Naive thymus-derived CD8-positive, alpha-beta T cell (primary cell): ENCODE measurements at places on chromosomes 1 and 21.

GRCh38 chr1:186374303-186375151 lies 526 bp downstream of the TPR start:
- no peaks in the 10 kb centered on the region for H3K27me3 ChIP-seq
- peak; percentile 9 for DNase-seq
- peak overlapping the region; percentile 99 for H3K4me3 ChIP-seq
- H3K36me3 ChIP-seq = peaks cover 7% of the 10 kb centered on the region
- H3K27ac ChIP-seq = peak overlapping the region; percentile 99
- H3K4me1 ChIP-seq = peaks cover 10% of the 10 kb centered on the region

DNA sequence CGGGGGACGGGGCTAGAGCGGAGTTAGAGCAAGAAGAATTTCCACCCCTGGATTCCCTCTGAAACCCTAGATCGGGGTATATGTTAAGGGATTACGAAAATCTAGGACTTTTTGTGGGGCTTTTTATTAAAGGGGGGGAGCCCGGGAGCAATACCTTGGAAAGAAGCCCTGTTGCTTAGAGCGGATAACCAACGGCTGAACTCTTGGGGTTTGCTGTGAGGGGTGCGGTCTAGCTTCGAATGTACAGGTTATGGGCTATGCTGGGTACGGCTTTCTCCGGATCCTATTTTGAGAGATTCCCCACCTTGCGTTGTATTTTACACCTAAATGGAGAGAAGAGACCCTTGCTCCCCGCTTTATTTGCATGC lies 626 bp downstream of the DYRK3 start:
- H3K36me3 ChIP-seq = no peaks in the 10 kb centered on the region
- H3K27ac ChIP-seq = no peak overlapping the region
- no peaks in the 10 kb centered on the region for H3K27me3 ChIP-seq
- H3K4me1 ChIP-seq = peaks cover 4% of the 10 kb centered on the region

GRCh38 chr21:45050797-45051489 lies 23.4 kb upstream of the ADARB1 start:
- H3K27me3 ChIP-seq = peaks cover 14% of the 10 kb centered on the region
- DNase-seq = no peak
- H3K27ac ChIP-seq = no peak overlapping the region
- H3K36me3 ChIP-seq = no peaks in the 10 kb centered on the region
- H3K4me1 ChIP-seq = no peaks in the 10 kb centered on the region

GRCh38 chr1:25806418-25806817 lies 6.4 kb downstream of the SELENON start:
- peaks cover 22% of the 10 kb centered on the region for H3K4me1 ChIP-seq
- peaks cover 9% of the 10 kb centered on the region for H3K36me3 ChIP-seq
- H3K27ac ChIP-seq = no peak overlapping the region
- no peak for DNase-seq
- no peak overlapping the region for H3K4me3 ChIP-seq
- H3K27me3 ChIP-seq = no peaks in the 10 kb centered on the region

GRCh38 chr1:31902510-31902860 lies 35.7 kb downstream of the PTP4A2 start:
- H3K4me3 ChIP-seq = no peak overlapping the region
- no peaks in the 10 kb centered on the region for H3K27me3 ChIP-seq
- DNase-seq = no peak
- H3K36me3 ChIP-seq = no peaks in the 10 kb centered on the region

DNA sequence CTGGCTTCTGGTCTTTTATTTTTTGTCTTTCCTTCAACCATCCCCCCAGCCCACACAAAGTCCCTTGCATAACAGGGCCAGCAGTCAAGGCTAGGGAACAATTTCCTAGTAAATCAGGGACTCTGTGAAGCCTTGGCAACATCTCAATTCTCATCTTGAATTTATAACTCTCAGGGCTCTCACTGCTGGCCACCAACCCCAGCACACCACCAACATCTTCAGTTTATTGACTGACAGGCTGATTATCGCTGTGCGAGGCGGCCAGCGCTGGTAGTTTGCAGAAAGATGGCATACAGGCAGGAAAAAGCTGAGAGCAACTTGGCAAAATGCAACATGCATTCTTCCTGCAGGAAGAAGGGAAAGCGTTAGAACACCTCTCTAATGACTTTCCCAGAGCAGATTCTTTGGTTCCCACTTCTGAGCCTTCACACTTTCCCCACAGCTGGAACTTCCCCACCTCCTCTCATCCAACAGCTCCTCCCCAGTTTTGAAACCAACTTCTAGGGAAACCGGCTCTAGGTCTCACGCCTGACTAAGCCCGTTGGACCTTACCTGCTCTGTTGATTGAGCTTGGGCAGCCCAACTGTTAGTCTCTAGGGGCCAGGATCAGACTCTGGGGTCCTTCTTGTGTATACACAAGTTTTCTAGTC lies 26.3 kb upstream of the CSF1 start:
- no peaks in the 10 kb centered on the region for H3K36me3 ChIP-seq
- H3K4me1 ChIP-seq = peaks cover 3% of the 10 kb centered on the region
- H3K27ac ChIP-seq = no peak overlapping the region

DNA sequence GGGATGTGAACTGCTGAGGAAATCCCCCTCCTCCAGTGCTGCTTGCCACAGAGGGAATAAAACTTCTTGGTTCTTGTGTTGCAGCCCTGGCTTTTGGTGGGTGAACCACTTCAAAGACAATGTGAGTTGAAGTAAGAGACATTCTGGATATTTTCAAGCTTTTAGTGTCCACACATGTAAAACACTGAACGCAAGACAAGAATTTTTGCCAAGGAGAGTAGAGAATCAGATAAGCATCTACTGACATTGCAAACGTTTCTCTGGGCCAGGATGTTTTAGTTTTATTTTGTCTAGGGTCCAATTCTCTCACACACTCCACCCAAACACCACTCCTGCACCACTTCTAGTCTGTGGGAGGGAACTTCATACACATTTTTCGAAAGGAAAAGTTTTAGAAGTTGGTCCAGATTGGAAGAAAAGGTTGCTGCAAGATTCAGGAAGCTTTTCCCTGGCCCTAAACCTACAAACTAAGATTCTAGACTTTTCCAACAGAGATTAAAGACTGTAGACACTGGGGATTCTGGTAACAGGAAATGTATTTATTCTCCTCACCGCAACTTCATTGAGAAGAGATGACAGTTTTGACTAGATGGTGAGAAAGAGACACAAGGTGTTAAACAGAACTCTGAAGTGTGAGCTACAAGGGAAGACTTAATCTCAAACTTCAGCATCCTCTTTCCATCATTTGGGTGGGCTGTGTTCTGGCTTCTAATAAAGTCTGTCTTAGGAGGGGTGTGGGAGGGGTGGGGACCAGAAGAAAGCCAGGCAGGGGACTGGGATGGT lies 16.1 kb downstream of the FASLG start:
- H3K4me1 ChIP-seq = peaks cover 75% of the 10 kb centered on the region
- H3K27ac ChIP-seq = peak overlapping the region; percentile 66
- no peaks in the 10 kb centered on the region for H3K36me3 ChIP-seq
- H3K27me3 ChIP-seq = peaks cover 27% of the 10 kb centered on the region

- H3K36me3 ChIP-seq = no peaks in the 10 kb centered on the region
- H3K27ac ChIP-seq = no peak overlapping the region
- no peaks in the 10 kb centered on the region for H3K4me1 ChIP-seq
- H3K4me3 ChIP-seq = no peak overlapping the region
- peaks cover 7% of the 10 kb centered on the region for H3K27me3 ChIP-seq
These were observed 18.0 kb downstream of the C8A start for GRCh38 chr1:56872597-56872996.

DNA sequence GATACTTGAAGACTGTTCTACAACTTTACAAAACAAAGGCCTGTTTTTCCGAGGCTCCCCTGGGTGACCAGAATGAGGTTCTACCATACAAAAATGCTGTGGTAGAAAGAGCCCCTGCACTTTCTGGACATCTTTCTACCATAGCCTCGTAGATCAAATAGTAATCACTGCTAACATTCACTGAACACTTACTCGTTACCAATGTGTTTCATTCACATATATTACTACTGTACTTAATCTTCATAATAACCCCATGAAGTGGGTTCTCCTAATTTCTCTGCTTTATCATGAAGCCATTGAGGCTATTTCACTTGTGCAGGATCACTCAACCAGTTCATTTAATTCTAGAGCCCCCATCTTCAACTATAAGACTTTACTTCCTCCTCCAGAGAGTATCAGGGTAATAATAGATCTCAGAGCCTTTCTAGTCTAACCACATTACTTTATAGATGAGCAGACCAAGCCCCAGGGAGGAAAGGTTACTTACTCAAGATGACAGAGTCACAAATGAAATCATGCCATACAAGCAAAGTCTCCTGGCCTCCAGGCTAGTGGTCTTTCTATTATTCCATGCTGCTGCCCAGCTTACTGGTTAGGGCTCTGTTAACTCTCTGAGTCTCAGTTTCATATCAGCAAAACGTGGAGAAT lies 46.7 kb upstream of the OSBPL9 start:
- DNase-seq = no peak
- H3K36me3 ChIP-seq = no peaks in the 10 kb centered on the region
- H3K27ac ChIP-seq = peak overlapping the region; percentile 73
- no peaks in the 10 kb centered on the region for H3K27me3 ChIP-seq
- no peak overlapping the region for H3K4me3 ChIP-seq
- H3K4me1 ChIP-seq = peaks cover 21% of the 10 kb centered on the region

DNA sequence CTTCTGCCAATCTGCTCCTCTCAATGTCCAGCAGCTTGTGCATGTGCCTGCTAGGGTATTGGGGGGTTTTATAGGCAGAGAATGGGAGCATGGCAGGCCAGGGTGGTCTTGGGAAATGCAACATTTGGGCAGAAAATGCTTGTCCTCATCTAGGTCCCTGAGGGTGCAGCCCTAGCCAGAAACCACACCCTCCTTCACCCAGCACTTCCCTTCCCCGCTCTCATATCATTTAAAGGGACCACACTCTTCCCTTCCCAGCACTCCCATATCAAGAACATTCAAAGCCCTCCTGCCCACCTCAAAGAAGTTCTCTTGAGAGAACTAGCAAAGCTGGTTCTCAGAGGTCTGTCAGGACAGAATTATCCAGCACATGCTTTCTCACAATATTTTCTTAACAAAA lies 62.1 kb downstream of the HSD3B1 start:
- no peak overlapping the region for H3K4me3 ChIP-seq
- no peak overlapping the region for H3K27ac ChIP-seq
- DNase-seq = no peak
- no peaks in the 10 kb centered on the region for H3K4me1 ChIP-seq
- no peaks in the 10 kb centered on the region for H3K36me3 ChIP-seq

GRCh38 chr1:26025060-26025459 lies 3.5 kb downstream of the EXTL1 start:
- H3K27me3 ChIP-seq = no peaks in the 10 kb centered on the region
- no peak overlapping the region for H3K4me3 ChIP-seq
- H3K36me3 ChIP-seq = no peaks in the 10 kb centered on the region
- peaks cover 4% of the 10 kb centered on the region for H3K4me1 ChIP-seq

GRCh38 chr1:85894651-85895050 lies 186.4 kb upstream of the ZNHIT6 start:
- H3K4me1 ChIP-seq = no peaks in the 10 kb centered on the region
- no peaks in the 10 kb centered on the region for H3K36me3 ChIP-seq
- H3K27me3 ChIP-seq = no peaks in the 10 kb centered on the region
- H3K27ac ChIP-seq = no peak overlapping the region

GRCh38 chr1:223189903-223190724 lies 47.1 kb upstream of the TLR5 start:
- peak overlapping the region; percentile 55 for H3K4me3 ChIP-seq
- DNase-seq = no peak
- no peaks in the 10 kb centered on the region for H3K36me3 ChIP-seq

GRCh38 chr1:45385302-45385701 lies 45.1 kb upstream of the MUTYH start:
- H3K27me3 ChIP-seq = no peaks in the 10 kb centered on the region
- H3K4me1 ChIP-seq = no peaks in the 10 kb centered on the region
- no peak overlapping the region for H3K4me3 ChIP-seq
- no peak for DNase-seq
- no peak overlapping the region for H3K27ac ChIP-seq

DNA sequence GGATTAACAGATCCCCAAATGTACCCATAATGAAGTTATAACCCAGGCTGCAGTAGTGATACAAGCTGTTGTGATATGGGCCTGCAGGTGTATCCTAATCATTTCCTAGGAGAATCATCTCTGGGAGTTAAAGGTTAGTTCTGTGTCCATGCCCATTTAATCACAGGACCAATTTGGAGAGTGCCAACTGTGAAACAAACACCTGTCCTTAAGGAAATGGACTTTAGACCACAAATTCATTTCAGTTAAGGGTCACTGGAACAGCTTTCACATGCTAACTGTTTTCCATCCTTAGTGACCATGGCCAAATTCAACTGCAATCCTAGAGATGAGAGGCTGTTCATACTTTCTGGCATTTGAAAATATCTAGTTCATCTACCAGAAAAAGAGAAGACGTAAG lies 160.9 kb downstream of the GPATCH2 start:
- H3K4me1 ChIP-seq = no peaks in the 10 kb centered on the region
- H3K27me3 ChIP-seq = no peaks in the 10 kb centered on the region
- H3K4me3 ChIP-seq = no peak overlapping the region
- no peak for DNase-seq
- H3K36me3 ChIP-seq = peaks cover 31% of the 10 kb centered on the region

GRCh38 chr1:192357924-192358323 lies 41.1 kb downstream of the RGS21 start:
- H3K4me3 ChIP-seq = no peak overlapping the region
- no peaks in the 10 kb centered on the region for H3K4me1 ChIP-seq
- no peak for DNase-seq
